ENCODE measurements at places on chromosomes 3 and 15.

DNA sequence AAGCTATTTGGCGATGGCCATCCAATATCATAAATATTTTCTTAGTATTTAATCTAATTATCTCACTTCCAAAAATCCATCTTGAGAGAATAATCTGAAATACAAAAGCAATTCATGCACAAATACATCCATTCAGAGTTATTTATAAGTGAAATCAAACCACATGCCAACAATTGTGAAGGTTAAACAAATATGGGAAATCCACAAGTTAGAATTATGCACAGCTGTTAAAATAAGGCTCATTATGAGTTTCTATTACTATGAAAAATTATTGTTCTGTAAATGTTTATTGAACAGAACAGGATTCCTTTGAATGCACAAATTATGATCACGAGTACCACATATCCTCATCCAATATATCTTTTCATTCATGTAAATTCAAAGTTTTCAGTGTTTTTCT lies 267.7 kb downstream of the PLOD2 start:
- DNase-seq = no peak

GRCh38 chr15:63111481-63111880 lies 10.2 kb upstream of the LACTB start:
- DNase-seq = no peak

- no peak for DNase-seq
Measured at GRCh38 chr3:154904328-154904727, 175.8 kb upstream of the MME start.

DNA sequence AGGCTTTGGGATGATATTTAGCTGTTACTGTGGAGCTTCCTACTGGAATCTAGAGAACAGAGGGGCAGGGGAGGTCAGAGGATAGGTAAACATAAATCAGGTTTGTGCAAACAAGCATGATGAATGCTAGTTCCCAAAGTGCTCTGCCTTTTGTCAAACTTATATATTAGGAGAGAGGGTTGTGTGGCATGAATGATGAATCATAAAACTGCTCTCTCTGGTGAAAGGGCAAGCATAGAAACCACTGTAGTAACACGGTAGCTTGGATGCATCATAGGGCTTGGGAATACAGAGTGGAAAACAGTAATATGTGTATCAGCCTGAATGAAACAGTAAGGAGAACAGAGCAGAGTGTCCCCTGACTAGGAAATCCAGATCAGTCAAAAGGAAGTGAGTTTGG lies 486.7 kb downstream of the IL5RA start:
- DNase-seq = no peak

GRCh38 chr3:20047976-20048883 lies 8.0 kb downstream of the KAT2B start:
- no peak for DNase-seq
